Progenitor cell of endocrine pancreas (in vitro differentiated cells): ENCODE measurements at places on chromosomes 3 and 15.

DNA sequence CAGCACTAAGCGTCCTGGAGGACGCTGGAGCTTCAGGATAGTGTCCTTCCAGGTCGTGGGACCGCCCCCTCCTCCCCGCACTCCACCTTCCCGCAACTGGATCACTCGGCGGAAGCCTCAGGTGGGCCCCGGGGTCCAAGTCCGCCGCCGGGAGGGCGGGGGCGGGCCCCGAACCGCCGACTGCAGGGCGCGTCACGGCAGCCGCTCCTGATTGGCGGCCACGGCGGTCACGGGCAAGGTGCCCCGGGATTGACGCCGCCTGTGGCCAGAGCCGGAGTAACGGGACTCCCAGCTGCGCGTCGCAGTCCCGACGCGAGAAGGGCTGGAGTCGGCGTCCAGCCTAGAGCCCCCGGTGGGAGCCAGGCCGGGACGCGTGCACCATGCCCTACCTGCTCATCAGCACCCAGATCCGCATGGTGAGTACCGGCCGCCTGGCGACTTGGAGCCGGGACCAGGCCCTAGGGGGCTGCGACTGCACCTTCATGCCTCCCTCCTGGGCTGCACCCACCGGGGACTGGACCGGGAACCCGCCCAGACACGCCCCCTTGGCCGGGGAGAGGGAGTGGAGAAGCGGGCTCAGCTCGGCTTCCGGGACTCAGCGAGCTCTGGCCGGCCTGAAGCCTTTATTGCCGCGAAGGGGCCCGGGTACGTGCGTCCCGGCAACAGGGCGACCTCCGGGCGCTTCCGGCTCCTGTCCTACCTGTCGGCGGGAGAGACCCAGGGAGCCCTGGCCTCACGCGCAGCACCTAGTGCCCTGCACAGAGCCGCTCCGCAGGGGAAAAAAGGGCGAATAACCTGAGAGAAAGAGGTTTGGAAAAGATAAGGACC lies at the start of gene GCHFR:
GCHFR (plus strand) TSS at position 268 of the 828 bp plus-strand sequence; CDS start at position 381, 113 bp downstream.
- DNase-seq = peak; percentile 77

GRCh38 chr3:157844800-157845565 lies 261.2 kb downstream of the SHOX2 start:
- DNase-seq = no peak

- no peak for DNase-seq
Observed at GRCh38 chr3:82240322-82240721, 478.9 kb upstream of the GBE1 start.

- peak; percentile 25 for DNase-seq
Observed at GRCh38 chr3:49785565-49786356, 581 bp downstream of the IP6K1 start.

- DNase-seq = no peak
Observed at GRCh38 chr3:72947715-72948490, 48.7 kb upstream of the PPP4R2 start.

DNA sequence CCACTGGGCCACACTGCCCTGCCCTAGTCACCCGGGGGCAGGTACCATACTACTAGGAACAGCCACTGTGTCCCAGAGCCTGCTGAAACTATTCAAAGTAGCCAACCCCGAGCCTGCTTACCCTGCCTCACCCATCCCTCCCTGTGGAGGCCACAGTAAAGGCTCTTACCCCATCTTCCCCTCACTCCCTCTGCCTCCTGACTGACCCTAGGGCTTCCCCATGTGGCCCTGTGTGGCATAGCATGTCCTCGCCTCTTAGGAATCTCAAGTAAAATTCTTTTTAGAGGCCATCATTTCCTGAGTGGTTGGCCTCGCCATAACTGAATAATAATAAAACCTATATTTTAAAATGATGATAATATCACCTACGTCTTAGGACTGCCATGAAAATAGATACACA lies 112.2 kb upstream of the SLC6A11 start:
- no peak for DNase-seq

- DNase-seq = no peak
Observed at GRCh38 chr3:17491601-17492000, 250.8 kb downstream of the TBC1D5 start.

GRCh38 chr15:89051875-89052274 lies 36.4 kb upstream of the ABHD2 start:
- DNase-seq = no peak

DNA sequence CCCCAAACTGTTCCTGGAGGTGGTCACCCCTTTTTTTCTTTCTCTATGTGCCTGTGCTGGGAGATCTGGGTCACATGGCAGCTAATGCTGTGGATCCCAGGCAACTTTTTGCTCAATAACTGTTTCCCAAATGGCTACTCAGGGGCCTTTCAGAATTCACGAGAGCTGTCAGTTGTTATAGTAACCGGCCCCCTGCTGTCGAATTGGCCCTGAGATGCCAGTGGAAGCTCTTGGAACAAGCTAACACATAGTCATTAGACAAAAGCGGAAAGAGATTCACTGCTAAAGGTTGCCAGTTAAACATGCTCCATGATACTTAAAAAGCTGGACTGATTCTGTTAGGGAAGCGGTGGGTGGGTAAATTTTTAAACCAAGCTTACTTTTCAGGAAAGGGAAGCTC lies 144.1 kb downstream of the FEZF2 start:
- DNase-seq = no peak

- no peak for DNase-seq
Observed at GRCh38 chr3:69558912-69559311, 173.0 kb upstream of the FRMD4B start.

DNA sequence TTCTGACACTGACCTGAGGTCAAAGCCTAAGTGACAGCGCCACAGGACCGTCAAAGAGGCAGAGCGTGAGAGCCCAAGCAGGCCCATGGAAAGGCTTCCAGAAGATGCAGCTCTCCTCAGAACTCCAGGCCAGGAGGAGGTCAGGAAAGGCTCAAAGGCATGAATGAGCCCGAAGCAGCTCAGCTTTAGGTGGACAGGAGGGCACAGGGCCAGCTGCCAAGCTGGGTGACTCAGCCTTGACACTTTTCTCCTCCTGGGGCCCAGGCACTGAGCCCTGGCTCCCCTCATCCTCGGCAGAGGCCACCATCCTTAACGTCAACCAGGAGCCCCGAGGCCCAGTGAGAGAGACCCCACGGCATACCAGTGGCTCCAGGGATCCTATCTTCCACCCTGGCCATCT lies 62.9 kb downstream of the ADCY5 start:
- no peak for DNase-seq

- DNase-seq = no peak
Observed at GRCh38 chr3:108060331-108060730, 30.5 kb downstream of the CD47 start.

DNA sequence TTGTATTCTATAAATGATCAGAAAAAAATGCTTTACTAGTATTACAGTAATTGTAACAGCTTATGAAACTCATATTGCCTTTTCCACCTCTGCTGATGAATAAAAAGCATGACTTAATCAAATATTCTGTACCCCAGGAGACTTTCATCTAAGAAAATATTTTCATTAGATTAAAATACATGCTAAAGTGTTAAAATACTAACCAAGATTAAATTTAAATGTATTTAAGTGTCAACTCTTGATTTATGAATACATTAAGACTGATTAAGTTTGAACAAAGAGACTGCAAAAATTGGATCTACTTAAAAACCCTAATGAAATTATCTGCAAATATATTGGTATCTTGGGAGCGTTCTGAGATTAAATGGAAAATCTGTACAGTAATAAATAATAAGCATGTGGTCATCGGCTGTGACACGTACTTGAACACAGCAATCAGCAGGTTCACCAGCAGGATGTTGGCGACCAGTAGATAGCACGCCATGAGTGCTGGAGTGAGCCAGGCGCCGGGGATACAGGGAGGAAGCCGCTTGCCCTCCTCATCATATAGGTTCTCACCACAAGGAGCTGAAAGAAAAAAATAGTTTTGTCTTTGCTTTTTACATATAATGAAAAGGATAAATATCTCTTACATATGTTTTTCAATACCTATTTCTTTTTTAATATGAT lies 36.6 kb upstream of the MTMR10 start:
- no peak for DNase-seq

DNA sequence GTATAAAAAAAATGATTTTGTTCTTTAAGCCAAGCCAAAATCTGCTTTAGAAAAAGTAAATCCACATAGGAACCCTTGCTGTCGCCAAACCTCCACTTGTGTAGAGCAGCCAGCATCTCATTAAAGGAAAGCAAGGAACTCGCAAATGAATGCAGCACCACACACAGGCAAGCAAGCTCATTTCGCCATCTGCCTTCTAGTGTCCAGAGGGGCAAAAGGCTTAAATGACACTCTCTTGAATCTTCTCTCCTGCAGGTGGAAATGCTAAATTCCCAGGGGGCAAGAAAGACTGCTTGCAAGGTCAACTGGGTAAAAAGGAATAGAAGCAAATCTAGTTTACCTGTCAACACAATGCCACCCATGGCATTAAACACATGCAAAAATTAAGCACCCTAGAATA lies 2.4 kb downstream of the MB21D2 start:
- no peak for DNase-seq

DNA sequence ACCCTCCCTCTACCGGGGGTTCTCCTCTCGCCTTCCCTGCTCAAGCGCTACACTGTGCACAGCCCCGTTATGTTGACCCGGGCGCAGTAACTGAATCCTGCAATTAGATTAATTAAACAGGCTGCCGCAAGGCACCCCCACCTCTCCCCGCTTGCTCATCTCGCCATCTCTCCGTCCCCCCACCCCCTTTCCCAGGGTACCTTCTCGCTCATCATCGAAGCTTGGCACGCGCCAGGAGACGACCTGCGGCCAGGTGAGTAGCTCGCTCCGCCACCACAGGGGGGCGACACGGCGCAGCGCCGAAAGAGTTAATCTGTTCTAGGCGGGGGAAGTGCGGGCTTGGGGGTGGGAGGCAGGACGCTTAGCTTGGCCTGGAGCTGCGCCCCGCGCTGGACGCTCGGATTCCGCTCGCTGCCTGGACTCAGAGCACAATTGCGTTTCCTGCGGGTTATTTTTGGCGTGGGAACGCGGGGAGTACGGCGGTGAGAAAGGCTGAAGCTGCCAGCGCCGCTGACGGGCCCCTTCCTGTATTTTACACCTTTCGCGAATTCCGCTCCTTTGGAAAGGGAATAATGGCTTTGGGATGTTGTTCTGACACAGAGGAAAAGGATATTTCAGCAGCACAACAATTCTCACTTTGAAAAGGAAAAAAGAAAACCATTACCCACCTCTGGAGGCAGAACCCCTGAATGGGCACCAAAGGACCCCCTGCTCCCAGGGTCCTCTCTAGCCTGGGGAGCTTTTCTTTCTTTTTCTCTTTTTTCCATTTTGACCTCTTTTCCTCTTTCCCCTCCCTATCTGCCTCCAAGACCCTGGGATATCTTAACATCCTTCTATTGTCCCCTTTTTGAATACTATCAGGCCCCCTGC lies 1.5 kb downstream of the DLL4 start:
- DNase-seq = peak; percentile 81

DNA sequence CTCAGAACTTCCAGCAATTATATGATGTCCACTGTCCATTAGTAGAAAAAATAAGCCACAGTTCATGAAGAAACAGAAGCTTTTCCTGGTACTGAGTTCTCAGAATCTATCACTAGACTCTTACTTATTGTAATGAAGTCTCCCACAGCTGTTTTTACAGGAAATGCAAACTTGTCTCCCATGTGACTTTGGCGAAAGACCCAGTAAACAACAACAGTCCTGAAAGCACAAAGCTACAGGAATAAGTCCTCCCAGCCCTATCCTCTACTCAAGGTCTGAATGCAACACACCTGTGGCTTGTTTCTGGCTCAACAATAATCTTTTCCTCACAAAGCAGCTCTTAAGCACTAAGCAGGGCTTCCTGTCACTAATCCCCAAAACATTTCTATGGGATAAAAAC lies 55.9 kb downstream of the EOMES start:
- no peak for DNase-seq

DNA sequence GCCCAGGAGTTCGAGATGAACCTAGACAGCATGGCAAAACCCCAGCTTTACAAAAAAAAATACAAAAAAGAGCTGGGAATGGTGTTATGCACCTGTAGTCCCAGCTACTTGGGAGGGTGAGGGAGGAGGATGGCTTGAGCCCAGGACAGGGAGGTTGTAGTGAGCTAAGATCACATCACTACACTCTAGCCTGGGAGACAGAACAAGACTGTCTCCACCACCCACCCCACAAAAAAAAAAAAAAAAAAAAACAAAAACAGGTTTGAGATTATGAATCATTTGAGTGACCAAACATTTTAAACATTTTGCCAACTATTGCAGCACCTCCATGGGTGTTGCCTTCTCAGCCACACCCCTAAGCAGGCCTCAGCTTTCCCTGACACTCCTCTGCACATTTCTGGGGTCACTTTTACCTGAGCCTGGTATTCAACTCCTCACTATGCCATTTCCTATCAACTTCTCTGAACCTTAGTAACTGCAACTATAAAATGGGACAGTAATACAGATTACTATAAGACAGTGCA lies 41.8 kb downstream of the IL5RA start:
- DNase-seq = no peak

DNA sequence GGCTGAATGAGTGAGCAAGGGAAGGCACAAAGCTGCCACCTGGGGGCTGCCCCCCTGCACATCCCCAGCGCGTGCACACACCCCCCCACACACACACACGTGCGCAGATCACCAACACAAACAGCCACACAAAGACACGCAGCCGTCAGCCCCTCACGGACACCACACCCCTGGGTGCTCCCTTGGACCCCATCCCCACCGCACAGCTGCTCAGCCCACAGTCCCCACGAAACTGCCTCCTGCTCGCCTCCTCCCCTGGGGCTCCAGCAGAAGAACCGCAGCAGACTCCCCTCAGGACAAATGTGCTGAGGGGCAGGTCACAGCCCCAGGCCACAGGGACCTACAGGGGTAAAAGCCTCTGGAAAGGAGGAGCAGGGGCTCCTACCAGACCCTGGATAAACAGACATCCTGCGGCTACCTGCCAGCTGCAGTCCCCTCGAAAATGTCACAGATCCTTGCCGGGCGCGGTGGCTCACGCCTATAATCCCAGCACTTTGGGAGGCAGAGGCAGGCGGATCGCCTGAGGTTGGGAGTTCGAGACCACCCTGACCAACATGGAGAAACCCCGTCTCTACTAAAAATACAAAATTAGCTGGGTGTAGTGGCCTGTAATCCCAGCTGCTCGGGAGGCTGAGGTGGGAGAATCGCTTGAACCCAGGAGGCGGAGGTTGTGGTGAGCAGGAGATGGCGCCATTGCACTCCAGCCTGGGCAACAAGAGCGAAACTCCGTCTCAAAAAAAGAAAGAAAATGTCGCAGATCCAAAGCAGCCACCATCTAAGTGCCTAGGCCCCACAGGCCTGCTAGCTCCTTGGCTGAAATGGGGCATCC lies 6.5 kb downstream of the TWF2 start:
- no peak for DNase-seq

- DNase-seq = no peak
Observed at GRCh38 chr15:36331531-36332275, 247.7 kb upstream of the CDIN1 start.

DNA sequence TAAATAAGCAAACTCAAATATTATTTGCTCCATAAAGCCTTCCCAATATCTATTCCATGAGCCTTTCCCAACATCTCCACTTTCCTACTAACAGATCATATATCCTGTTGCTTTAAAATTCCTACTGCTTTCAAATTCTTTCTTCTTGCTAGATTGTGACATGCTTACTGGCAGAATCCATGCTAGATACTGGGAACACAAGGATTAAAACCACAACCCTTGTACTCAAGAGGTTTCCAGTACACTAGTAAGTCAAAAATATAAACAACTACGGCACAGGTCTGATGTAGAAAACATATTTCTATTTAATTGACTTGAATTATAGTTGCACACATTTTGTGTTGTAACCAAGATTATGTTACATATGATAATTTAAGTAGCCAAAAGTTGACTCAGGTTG lies 275.0 kb downstream of the ZBTB20 start:
- DNase-seq = no peak

GRCh38 chr3:127491323-127491722 lies 99.2 kb downstream of the TPRA1 start:
- DNase-seq = no peak
